ENCODE measurements at places on chromosomes 13 and 19.

- no peak for DNase-seq
Measured at GRCh38 chr19:31500197-31500830, 151.1 kb upstream of the TSHZ3 start.

DNA sequence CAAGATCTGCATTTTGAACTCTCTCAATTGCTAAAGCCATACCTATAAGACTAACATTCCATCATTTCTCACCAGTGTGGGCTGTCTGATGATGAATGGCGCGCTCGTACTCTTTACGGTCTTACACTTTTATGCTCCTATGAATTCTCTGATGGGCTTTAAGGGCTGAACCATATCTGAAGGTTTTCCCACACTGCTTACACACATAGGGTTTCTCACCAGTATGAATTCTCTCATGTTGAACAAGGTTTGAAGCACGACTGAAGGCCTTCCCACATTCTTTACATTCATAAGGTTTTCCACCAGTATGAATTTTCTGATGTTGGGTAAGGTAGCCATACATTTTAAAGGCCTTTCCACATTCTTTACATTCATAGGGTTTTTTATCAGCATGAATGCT, 18.8 kb upstream of the ZNF607 start:
- DNase-seq = no peak

GRCh38 chr19:32744555-32745325, 25.2 kb downstream of the TDRD12 start:
- no peak for DNase-seq

GRCh38 chr13:44045180-44045562, 165.5 kb downstream of the LACC1 start:
- no peak for DNase-seq

- no peak for DNase-seq
Measured at GRCh38 chr13:99165753-99166587, 34.7 kb upstream of the UBAC2 start.

GRCh38 chr19:1459479-1459878, 9.6 kb downstream of the APC2 start:
- DNase-seq = no peak

DNA sequence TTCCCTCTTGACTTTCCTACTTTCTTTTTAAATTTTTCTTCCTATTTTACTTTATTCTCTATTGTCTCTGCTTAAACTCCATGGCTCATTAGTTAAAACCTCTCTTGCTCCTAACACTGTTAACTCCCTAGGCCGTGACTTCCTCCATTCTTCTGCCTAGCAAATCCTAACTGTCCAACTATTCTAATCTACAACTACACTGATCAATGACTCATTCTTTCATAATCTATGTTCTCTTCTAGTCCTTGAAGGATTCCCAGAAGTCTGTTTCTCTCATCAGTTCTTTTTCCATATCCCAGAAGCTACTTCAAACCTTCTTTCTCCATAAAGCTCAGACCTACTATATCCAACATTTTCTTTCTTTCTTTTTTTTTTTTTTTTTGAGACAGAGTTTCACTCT, 66.9 kb downstream of the MICU2 start:
- DNase-seq = no peak

- DNase-seq = no peak
Measured at GRCh38 chr19:1238369-1239303, 831 bp upstream of the CBARP start.

- no peak for DNase-seq
Measured at GRCh38 chr13:103145442-103145841, 79.2 kb upstream of the SLC10A2 start.

Measured in D341Med (cell line).